ENCODE measurements at places on chromosomes 7 and 10.

DNA sequence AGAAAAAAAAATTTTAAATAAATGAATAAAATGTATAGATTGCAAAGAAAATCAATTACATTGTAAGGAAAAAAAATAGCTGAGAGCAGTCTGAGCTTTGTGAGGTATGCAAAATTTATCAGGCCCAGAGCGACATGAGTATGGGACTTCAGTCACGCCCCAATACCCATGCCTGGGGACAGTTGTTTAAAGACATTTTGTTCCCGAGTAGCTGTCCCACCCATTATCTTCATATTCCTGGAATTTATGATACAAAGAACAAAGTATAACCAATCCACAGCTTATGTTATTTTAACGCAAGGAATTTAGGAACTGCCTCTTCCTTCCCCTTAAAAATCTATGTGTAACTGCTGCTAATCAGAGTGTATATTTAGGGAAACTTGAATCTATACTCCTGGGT, 1.6 kb upstream of the PON2 start:
- no peak for DNase-seq

GRCh38 chr7:140404565-140405065, 757 bp downstream of the RAB19 start:
- no peak for DNase-seq

DNA sequence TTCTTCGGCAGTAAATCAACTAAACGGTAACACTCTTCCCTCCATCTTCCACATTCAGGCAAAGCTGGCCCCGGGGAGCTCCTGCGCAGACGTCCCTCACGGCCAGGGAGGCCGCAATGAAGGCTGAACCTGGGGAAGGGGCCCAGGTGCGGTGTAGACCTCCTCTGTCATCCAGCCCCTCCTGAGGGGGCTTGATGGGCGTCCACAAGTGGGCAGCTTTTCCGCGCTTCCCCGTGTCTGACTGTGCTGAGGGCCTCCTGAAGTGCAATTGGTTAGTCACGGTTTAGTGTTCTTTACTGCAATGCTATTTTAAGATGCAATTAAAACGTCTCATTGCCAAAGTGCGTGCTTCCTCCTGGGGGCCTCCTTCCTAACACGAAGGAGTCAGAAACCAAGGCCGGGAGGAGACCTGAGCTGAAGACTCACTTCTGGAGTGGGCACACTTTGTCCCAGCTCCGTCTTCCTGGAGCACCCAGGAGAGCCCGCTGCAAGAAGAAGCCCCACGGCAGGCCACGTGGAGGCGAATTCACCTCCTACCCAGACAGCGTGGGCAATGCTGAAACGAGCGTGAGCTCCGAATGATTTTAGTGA, 173.3 kb downstream of the ELFN1 start:
- no peak for DNase-seq

DNA sequence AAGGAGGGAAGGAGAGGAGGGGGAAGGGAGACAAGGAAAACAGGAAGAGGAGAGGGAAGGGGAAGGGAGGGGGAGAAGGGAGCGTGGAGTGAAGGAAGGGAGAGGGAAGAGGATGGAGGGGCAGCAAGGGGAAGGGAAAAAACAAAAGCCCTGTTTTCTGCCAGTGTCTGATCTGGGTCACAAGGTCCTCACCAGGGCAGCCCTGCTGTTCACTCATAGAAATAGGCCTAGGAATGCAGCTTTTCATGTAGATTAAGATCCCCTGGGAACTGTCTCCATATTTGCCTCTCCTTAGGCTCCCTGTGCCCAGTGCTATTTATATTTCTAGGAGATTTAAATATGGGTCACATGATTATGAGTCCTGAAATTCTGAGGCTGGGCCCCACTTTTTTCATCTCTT, 790.7 kb downstream of the TNS3 start:
- no peak for DNase-seq

DNA sequence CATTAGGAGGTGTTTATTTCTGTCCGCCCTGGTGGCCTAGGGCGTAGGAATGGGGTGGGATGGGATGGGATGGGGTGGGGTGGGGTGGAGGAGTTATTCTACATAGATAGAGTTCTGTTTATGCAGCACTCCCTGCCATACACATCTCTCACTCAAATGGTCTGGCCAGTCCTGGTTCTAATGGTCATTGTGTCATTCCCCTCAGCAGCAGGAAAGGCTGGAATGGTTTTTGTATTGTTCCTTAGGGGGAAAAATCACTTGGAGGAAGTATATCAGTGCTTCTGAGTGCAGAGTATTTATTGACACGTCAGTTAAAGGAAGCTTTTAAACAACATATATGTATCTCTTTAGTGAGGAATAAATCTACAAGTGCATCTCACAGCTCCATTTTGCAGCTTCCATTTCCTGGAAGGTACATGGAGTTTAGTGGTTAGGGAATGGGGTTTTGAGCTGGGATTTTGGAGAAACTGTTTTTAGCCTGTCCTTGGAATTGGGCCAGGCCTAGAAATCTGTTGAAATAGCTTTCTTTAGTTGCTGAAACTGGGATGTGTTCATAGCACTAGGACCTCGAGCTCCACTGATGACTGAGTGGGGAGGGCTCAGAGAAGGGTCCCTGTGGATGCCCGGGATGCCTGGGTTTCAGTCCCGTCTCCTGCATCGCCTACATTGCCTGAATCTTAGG, 8.3 kb downstream of the TSPAN14 start:
- no peak for DNase-seq

DNA sequence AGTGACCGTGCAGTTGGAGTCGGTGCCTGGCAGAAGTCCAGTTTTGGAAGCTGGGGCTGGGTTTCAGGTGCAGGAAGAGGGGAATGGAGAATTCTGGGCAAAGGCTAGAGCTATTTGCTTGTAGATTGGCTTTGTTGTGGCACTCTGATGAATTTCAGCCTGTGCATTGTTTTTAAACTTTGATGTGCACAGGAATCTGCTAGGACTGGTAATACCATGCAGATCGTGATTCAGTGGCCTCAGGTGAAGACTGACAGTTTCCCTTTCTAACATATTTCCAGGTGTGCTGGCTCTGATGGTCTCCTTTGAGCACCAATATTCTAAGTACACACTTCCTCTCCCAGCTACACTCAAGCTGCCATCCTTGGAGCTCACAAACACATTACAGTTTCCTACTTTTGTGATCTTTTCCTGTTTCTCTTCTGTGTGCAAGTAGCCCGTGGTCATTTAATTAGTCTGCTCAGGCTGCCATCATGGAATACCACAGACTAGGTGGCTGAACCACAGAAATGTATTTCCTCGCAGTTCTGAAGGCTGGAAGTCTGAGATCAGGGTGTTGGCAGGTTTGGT, 55.6 kb downstream of the NOC3L start:
- DNase-seq = no peak

DNA sequence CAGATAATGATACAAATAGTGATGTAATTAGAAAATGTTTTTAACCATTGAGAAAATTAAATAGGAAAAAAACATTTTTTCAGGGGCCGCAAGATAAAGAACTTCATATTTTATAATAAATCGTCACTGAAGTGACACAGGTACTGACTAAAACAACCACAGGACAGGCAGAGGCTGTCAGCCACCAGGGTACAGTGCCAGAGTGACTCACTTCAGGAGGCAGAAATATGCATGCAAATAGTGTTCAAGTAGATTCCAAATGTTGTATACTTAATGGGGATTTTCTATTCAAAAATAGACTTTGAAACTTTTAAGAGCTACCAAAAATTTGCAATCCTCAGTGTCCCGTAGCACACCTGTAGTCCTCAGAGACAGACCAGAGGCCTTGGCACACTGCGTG, 68.6 kb downstream of the FRMPD2 start:
- no peak for DNase-seq

- DNase-seq = no peak
These were observed 407.4 kb downstream of the GRID1 start for GRCh38 chr10:85959239-85959638.

GRCh38 chr10:47266602-47267001, 33.4 kb upstream of the GDF10 start:
- no peak for DNase-seq

- no peak for DNase-seq
These were observed 421.1 kb downstream of the GLRX3 start for GRCh38 chr10:130557181-130557845.

DNA sequence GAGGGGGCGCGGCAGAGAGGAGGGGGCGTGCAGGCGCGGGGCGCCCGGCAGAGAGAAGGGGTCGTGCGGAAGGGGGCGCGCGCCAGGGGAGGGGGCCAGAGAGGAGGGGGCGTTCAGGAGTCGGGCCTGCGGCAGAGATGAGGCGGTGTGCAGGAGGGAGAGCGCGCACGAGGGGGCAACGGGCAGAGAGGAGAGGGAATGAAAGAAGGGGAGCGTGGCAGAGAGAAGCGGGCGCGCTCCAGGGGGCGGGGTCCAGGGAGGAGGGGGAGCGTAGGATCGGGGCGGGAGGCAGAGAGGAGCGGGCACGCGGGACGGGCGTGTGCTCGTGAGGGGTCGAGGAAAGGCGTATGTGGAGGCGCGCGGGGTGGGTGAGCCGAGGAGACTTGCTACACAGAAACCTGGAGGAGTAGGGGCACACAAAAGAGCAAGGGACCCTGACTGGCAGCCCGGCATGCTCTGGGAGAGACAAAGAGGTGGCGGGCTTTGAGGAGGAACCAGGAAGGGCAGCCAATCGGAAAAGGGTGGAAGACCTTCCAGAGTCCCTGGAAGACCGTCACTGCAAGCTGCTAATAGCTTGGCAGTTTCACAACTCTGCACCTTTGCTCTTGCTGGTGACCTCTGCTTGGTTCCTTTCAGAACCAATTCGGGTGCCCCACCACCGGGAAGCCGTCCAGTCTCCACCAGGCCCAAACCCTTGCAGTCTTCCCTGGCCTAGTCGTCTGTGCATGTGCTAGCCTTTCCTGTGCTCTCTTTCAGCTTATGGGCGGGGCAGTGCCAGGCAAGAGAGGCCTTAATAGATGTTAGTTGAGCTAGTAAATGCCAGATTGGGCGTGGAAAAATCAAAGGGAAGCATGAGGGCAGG, 639 bp downstream of the DYDC2 start:
- DNase-seq = no peak

GRCh38 chr7:38806912-38807311, 102.1 kb downstream of the VPS41 start:
- no peak for DNase-seq

DNA sequence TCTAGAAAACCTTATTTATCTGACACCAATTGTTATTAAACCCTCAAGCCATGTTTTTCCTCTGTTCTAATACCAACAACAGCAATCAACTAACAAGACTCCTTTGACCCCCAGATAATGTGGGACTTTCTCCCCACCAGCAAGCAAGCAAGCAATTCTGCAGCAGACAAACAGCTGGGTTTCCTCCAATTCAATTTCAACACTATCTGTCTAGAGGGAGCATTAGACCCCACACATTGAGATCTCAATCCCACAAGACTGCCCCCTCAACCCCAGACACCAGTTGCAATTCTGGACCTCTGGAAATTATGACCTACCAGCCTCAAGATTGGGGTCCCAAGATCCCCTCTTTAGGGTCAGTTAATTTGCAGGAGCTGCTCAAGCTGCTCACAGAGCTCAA, 89.4 kb upstream of the TMEM26 start:
- no peak for DNase-seq

- DNase-seq = peak; percentile 84
These were observed 78.9 kb downstream of the MKI67 start for GRCh38 chr10:128047351-128047750.

- no peak for DNase-seq
These were observed 700.4 kb upstream of the KCND2 start for GRCh38 chr7:119572541-119572940.

DNA sequence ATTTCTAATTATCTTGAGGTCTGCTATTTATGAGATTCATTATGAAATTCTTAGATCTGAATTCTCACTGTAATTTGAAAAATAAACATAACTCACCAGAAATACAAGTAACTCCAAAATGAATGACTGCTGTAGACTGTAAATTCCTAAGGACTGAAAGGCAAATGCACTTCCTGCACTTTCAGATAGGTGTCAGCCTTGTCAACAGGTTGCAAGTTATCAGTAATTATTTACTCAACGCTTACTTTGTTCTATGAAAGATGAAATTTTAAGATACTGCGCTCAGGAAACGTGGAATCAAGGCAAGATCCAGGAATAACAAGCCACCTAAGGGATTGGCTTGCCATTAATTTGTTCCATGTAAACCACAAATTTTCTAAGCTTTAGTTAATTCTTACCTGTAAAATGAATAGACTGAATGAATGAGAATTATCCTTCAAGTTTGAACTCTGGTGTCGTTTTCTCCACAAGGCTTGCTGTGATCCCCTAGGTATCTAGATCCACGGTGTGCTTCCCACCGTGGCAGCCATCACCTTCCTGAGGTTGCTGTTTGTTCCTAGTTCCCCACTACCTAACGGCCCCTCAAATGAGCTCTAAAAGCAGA, 12.6 kb downstream of the DHX32 start:
- no peak for DNase-seq

DNA sequence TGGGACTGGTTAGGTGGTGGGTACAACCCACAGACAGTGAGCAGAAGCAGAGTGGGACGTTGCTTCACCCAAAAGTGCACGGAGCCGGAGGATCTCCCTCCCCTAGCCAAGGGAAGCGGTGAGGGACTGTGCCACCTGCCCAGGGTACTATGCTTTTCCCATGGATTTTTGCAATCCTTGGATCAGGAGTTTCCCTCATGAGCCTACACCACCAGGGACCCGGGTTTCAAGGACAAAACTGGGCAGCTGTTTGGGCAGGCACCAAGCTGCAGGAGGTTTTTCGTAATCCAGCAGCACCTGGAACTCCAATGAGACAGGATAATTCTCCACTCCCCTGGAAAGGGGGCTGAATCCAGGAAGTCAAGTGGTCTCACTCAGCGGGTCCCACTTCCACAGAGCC, 209.1 kb upstream of the CXCL12 start:
- no peak for DNase-seq

- DNase-seq = peak; percentile 77
These were observed 5.3 kb downstream of the ESYT2 start for GRCh38 chr7:158824028-158824427.

DNA sequence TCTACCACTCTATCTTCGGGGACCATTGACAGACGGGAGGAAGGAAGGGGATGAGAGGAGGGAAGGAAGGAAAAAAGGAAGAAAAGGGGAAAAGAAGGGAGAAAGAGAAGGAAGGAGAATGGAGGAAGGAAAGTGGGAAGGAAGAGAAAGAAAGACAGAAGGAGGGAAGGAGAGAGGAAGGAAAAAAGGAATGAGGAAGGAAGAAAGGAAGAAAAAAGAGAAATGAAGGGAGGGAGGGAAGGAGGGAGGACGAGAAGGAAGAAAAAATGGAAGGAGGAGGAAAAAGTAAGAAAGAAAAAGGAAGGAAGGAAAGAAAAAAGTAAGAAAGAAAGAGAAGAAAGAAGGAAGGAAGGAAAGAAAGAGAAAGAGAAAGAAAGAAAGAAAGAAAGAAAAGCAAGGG, 128.9 kb downstream of the ADARB2 start:
- no peak for DNase-seq

DNA sequence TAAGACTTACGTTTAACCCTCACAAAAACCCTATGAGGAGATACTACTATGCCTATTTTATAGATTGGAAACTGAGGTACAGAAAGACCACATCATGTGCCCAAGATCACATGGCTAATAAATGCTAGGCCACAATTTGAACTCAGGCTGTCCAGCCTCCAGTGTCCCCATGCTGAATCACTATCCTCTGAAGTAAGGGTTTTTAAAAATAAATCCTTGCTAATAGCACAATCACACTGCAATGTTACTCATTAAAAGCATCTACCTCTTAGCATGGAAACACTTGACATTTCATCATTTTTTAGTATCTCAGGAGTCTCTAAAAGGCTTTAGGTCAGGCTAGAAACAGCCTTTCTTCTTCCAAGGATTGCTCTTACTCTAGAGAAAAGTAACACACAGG, 50.0 kb upstream of the PPP1R3C start:
- no peak for DNase-seq

GRCh38 chr10:122341141-122341810, 33.2 kb upstream of the PLEKHA1 start:
- DNase-seq = no peak

- DNase-seq = no peak
These were observed 141.8 kb upstream of the NOBOX start for GRCh38 chr7:144545330-144545729.

Measured in CD4-positive, alpha-beta memory T cell (primary cell).